ENCODE measurements at places on chromosomes 16 and 17.

- DNase-seq = peak; percentile 22
Observed at GRCh38 chr17:16328997-16329396, 24.3 kb downstream of the CENPV start.

GRCh38 chr17:8927395-8927794 lies 38.1 kb downstream of the PIK3R5 start:
- DNase-seq = no peak

DNA sequence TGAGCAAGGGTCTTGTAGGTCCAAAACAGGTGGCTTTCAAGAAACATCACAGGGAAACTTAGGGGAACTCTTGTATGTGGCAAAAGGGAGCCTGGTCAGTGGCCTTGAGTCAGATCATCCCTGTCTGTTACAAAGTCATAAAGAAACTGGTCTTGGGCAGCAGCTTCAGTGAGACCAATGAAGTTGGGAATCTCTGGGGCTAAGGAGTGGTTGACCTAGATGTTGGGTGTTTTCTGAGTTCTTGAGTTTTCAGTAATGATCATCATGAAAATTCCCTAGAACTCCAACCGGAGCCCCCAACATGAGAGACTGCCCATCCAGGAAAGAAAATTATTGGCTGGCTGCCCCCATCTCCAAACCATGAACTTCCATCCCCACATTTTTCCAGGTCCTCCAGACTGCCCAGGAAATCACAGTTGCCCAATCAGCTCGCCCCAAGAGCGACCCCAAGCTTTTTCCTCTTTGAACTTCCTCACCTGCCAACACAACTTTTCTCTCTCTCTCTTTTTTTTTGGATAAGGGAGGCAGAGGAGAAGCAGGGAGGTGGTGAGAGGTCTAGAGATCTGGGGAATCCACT lies 3.9 kb downstream of the CCR7 start:
- DNase-seq = no peak

DNA sequence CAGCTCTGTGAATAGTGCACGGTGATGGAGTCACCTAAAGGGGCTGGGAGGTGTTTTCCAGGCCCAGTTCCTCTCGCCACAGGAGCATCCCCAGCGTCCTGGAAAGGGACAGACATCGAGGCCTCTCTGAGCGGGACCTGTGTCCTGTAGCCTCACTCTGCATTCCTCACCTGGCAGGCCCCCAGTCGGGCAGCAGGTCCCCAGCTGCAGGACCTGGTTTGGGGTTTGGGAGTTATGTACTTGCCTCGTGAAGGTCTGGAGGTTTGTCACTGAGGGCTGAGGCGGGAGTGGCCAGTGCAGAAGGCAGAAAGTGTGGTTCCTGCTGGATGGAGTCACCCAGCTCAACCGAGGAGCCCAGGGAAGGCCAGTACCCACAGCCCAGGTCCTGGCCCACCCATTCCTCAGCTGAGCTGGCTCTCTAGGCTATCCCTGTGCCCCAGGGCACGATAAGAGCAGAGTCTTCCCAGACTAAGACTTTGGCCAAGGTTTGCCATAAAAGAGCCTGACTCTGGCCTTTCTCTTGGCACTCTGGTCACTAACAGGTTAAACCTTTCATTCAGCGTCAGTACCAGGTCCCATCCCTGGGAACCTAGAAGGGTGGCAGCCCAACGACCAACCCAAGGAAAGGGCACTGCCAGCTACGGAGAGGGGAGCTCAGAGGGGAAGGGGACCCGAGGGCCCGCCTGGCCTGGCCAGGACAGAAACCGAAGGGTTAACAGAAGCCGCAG lies 24.4 kb downstream of the TBX4 start:
- DNase-seq = no peak

- no peak for DNase-seq
Observed at GRCh38 chr17:81537856-81538555, 9.8 kb downstream of the FSCN2 start.

GRCh38 chr16:31453255-31454204 lies 5.8 kb upstream of the ARMC5 start:
- peak; percentile 81 for DNase-seq

DNA sequence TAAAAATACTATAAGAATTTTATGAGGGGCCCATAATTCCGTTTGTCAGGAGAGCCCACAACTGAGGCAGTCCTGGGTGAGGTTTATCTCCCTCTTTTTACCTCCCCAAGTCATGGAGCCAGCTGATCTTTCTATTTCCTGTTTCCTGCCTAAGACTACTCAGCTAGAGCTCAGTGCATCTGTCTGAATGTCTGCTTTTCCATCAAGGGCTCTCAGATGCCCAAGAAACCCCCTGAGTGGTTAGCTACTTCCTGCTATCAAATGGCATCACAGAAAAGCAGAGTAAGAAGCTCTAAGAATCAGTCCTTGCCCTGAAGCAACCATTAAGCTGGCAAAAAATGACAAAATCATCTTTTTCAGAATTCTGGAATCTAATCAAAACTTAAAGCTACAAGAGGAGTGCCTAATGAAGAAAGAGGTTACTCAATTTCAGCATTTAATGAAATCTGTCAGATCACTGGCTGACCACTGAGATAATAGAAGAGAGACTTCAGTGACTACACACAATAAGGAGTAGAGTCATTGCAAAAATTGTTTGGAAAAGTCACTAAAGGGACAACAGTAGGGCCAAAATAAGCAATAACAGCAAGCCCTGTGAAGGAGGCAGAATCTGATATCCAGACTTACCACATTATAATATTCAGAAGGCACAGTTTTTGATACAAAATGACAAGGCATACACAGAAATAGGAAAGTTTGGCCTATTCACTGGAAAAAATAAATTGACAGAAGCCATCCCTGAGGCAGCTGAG lies 150.1 kb downstream of the CYB561 start:
- no peak for DNase-seq

- DNase-seq = peak; percentile 35
Observed at GRCh38 chr17:31147507-31148202, 52.9 kb downstream of the NF1 start.

- DNase-seq = no peak
Observed at GRCh38 chr16:59665618-59666220, 931.6 kb upstream of the GOT2 start.

DNA sequence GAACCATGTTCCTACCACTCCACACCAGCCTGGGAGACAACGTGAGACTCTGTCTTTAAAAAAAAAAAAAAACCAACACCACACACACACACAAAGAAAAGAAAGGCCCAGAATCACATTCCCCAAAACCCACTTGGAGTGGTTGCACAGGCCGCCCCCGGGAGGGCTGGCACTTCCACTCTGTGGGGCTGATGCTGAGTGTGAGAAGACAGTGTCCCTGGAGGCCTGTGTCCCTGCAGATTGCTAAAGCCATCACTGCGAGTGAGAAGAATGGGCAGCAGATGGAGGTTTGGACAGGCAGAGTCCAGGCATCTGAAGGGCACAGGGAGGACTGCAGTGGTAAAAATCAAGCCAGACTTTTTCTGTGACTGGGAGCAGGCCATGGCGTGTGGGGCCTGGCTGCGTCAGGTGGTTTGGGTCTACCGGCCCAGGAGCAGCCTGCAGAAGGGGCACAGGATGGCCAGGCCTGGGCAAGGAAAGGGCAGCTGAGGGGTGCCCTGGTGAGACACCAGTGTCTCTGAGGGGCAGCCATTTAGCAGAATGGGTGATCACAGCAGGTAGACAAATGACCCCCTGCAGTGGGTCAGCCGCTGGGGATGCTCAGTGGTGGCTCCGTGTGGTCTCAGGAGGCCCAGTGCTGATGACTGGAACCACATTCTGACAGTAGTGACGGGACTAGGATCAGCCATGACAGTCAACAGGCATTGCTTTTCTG lies 13.1 kb downstream of the CTRB2 start:
- no peak for DNase-seq

DNA sequence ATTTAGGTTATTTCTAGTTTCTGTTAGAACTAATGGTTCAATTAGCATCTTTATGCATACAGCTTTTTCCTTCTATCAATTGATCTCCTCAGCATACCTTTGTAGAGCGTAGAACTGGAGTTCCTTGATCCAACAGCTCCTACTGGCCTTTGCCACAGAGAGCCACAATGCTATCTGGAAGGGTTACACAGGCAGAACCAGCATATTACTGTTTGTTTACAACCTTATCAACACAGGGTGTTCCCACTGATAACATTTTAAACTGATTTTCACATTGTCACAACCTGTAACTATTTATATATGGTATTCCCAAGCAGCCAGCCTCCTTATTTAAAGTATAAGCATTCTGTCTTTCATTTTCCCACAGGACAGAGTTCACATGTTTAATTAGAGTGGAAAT lies 382.2 kb downstream of the MAF start:
- DNase-seq = no peak

DNA sequence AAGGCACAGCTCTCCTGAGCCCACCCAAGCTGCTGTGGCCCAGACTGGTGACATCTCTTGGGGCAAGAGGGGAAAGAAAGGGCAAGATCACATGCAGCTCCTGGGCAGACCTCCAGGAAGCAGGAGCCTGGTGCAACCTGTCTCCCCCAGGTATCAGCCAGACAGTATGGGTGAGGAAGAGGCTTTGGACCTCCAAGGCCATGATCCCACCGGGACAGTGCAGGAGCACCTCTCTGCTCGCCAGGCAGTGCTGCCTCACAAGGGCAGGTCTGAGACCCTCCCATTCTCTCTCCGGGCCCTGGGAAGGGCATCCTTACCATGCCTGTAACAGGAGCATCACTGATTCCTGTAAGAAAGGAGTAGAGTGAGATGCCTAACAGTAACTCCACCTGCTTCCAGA lies 25.6 kb upstream of the COG7 start:
- no peak for DNase-seq

GRCh38 chr16:10494343-10495030 lies 85.9 kb downstream of the EMP2 start:
- DNase-seq = no peak
